Colonic mucosa (tissue), 4 donors: ENCODE measurements at places on chromosomes 11 and 22. TPM values are rescaled to one million over a fixed set of nuclear protein-coding genes. Genes with fewer than 3 reads are reported as not detected.

Gene GGT1
- total RNA-seq, result 50.4 TPM

Gene KIRREL3
- 0.61 TPM for total RNA-seq

Gene DCHS1
- 4.7 TPM for total RNA-seq

Gene CARD16
- total RNA-seq, result 35.9 TPM

Gene TRIM44
- total RNA-seq, result 38.8 TPM

Gene OR52N4
- total RNA-seq, result not detected

Gene GSTT2B
- 3.4 TPM for total RNA-seq

Gene PIH1D2
- 1.0 TPM for total RNA-seq

Gene OR6A2
- 0.59 TPM for total RNA-seq

Gene OR51B4
- not detected for total RNA-seq

Gene H19
- total RNA-seq, result 4.7 TPM

Gene NXPE4
- 95.2 TPM for total RNA-seq

Gene CD44
- total RNA-seq, result 152 TPM

Gene PIWIL4
- 6.7 TPM for total RNA-seq

Gene ANO1
- total RNA-seq, result 8.3 TPM

Gene SLC25A45
- total RNA-seq, result 6.9 TPM

Gene RTN4RL2
- total RNA-seq, result 0.54 TPM

Gene SYT7
- total RNA-seq, result 8.5 TPM

Gene FGF19
- not detected for total RNA-seq

Gene MRPL11
- 55.6 TPM for total RNA-seq

Gene OR5B21
- total RNA-seq, result not detected

Gene RAG2
- total RNA-seq, result not detected

Gene LRRC32
- total RNA-seq, result 5.9 TPM

Gene TMEM86A
- 0.89 TPM for total RNA-seq

Gene NAALAD2
- 0.61 TPM for total RNA-seq
